ENCODE measurements at places on chromosomes 2 and 18.

DNA sequence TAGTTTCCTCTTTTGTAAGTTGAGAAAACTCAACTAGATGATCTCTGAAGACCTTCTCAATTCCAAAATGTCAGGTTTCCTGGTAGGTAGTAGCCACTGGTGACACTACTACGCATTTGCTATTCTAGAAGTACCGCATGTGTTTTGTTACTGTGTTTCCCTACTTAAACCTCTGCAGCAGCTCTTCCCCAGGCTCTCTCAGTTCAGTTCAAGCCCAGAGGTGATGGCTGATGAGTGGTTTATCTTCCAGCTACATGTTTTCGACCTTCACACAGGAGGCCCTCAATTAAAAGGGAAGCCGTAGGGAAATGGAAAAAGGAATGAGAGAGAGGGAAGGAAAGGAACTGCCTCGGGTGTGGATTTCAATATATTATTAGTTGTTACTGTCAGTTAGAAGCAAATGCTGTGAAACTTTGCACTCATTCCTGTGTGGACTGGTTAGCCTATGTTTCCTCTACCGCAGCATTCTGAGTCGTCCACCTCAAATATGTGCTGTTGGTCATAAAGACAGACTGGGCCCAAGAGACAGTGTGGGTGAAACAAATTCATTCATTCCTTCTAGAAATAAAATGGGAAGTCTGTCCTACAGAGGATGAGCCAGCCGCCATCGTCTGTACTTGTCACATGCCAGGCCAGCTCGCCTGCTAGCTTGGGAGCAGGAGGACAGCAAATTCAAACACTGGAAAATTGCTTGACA, 455.2 kb upstream of the RAB12 start:
- DNase-seq, result no peak

- no peak for DNase-seq
These were observed 103.5 kb downstream of the SMIM21 start for GRCh38 chr18:75323821-75324585.

DNA sequence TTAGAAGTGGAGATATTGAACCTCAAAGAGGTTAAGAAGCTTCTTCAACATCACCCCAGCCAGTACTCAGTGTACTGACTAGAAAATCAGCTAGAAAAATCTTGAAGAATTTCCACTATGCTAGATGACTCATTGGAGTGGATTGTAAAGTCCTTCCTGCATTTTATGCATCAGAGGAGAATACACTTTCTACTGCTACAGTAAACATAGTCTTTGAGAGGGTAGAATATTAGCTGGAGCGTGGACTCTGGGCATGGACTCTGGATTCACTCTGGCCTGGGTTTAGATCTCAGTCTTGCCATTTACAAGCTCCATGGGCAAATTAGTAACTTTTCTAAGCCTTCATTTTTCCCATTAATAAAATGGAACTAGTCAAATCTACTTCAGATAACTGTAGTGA, 215.9 kb downstream of the IRS1 start:
- no peak for DNase-seq

DNA sequence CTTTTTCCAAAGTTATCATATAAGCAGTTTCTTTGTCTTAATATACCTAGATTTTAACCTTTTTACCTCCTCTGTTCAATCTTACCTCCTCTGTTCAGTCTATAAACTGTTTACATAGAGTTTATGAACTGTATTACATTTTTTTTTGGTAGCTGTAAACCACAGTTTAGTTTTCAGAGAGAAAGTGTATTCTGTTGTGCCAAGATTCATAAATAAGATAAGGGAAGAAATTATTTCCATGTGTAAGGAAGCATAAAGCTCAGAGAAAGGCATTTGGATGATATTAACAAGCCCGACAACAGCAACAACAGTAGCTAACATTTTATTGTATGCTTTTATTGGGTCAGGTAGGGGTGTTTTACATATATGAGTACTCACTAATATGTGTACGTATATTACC, 71.2 kb downstream of the ACVR2A start:
- no peak for DNase-seq

- DNase-seq, result no peak
These were observed 11.0 kb upstream of the ALPK2 start for GRCh38 chr18:58639751-58640427.

GRCh38 chr2:239233576-239233975, 167.2 kb downstream of the HDAC4 start:
- DNase-seq, result no peak

GRCh38 chr18:51658436-51658835, 461.0 kb upstream of the MEX3C start:
- DNase-seq, result no peak

GRCh38 chr2:38156436-38156835, 80.5 kb upstream of the CYP1B1 start:
- no peak for DNase-seq

DNA sequence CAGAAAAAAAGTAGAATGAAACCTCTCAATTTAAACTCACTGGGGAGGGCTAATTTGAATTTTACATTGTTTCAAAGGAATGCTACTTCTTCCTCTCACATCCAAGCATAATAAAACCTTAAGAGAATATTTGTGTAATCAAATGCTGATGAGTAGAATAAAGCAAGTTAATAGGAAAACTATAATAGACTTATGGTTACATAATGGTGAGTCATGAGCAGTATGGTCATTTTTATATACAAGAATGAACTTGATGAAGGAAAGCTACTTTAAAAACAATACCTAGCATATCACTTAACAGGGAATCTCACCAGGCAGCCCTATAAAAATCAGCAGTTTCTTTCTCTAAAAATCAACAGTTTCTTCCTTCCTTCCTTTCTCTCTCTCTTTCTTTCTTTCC, 80.3 kb downstream of the VSNL1 start:
- DNase-seq, result no peak

DNA sequence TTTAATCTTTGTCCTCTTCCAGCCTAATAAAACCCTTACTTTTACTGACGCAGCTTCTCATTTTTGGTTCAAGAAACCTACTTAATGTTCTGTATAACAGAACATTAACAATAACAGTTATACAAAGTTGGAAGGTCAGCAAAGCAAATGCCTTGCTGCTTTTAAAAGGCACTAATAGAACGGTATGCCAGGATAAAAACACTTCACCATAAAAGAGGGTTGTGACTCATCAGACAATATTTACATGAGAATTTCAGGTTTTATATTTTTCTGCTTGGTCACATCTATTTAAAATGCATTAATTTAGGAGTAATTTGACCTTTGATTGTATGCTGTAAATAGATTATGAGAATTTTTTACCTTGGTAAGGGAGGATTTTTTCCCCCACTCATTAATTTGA, 3.0 kb downstream of the KLHL41 start:
- no peak for DNase-seq

DNA sequence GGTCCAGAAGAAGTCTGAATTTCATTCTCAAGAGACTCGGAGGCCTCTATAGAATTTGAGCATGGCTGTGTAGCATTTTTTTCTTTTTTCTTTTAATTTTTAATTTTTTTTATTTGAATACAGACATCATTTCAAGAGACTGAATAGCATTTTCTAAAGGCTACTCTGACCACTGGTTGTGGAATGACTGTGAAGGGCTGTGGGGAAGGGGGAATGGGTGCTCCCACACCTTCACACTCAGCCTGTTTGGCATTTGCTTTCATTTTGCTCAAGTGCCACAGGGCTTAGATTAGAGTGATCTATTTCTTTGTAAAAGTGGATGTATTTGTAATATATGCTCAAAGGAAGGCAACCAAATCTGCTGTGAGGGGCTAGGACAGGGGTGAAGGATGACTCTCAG, 142.0 kb upstream of the SPOPL start:
- no peak for DNase-seq

DNA sequence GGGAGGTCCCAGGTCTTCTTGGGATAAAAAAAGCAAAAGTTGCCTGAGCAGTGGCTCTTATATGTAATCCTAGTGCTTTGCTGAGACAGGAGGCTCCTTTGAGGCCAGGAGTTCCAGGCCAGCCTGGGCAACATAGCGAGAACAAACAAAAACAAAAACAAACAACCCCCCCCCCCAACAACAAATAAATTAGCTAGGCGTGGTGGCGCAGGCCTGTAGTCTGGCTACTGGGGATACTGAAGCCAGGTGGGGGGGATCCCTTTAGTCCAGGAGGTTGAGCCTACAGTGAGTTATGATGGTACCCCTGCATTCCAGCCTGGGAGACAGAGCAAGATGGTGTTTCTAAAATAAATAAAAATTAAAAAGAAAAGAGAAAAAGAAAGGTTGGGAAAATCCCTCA, 5.4 kb downstream of the GAREM2 start:
- DNase-seq, result no peak

DNA sequence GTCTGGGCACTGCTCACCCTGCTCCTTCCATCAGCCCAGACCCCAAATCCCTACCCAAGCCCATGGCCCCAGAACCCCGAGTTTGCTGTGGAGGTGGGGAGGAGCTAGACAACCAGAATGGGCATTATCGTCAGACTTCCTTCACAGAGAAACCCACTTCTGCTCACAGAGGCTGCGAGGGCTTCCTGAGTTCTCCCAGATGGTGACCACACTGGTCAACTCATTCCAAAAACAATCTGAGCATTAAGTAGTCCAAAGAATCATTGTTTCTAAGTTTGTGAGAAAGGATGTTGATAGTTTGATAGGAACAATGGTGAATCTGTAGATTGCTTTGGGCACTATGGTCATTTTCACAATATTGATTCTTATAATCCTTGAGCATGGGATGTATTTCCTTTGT, 60.2 kb downstream of the LRRC30 start:
- DNase-seq, result no peak

DNA sequence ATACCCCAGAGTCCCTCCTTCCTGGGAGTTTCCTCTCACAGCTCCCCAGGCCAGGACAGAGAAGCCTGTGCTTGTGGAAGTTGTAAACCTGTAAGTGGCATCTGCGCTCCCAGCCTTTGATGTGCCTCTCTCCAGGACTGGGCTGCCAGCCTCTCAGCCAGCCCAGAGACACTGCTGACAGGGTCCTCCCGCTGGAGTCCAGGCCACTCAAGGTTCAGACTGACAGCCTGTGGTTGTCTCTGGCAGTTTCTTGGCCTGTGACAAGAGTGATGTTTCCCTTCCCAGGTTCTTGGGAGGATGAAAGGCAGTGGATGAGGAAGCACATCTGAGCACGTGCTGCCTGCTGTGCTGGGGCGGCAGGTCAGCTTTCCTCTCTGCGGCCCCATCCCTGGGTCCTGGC, 3.0 kb downstream of the SLC35F6 start:
- DNase-seq, result no peak

- DNase-seq, result no peak
These were observed 110.4 kb downstream of the MAP2 start for GRCh38 chr2:209534228-209534627.

GRCh38 chr18:48544661-48545415, 6.0 kb downstream of the CTIF start:
- DNase-seq, result no peak

DNA sequence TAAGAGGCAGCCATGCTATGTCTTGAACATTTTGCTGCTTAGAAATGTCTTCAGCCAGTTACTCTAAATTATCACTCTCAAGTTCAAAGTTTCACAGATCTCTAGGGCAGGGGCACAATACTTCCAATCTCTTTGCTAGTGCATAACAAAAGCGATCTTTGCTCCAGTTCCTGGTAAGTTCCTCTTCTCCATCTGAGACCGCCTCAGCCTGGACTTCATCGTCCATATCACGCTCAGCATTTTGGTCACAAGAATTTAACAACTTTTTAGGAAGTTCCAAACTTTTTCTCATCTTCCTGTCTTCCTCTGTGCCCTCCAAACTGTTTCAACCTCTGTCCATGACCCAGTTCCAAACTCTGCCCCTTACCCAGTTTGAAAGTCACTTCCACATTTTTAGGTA, 8.8 kb upstream of the SLC35F5 start:
- no peak for DNase-seq

DNA sequence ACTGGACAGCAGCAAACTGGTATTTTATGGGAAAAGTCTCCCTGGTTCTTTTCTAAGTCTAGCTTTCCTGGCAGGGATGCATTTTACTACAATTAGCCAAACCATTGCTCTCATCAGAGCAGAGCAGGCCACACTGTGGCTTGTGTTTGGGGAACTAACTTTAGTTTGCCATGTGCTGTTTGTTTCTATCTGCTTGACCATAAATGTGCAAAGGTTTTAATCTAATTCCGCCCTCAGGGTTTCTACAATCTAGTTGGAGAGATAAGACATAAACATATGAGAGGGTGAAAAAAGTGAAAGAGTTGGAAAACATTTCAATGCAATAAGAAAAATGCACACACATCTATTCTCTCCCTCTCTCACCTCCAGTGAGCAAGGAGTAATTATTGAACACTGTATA, 86.9 kb upstream of the MAPK4 start:
- no peak for DNase-seq

DNA sequence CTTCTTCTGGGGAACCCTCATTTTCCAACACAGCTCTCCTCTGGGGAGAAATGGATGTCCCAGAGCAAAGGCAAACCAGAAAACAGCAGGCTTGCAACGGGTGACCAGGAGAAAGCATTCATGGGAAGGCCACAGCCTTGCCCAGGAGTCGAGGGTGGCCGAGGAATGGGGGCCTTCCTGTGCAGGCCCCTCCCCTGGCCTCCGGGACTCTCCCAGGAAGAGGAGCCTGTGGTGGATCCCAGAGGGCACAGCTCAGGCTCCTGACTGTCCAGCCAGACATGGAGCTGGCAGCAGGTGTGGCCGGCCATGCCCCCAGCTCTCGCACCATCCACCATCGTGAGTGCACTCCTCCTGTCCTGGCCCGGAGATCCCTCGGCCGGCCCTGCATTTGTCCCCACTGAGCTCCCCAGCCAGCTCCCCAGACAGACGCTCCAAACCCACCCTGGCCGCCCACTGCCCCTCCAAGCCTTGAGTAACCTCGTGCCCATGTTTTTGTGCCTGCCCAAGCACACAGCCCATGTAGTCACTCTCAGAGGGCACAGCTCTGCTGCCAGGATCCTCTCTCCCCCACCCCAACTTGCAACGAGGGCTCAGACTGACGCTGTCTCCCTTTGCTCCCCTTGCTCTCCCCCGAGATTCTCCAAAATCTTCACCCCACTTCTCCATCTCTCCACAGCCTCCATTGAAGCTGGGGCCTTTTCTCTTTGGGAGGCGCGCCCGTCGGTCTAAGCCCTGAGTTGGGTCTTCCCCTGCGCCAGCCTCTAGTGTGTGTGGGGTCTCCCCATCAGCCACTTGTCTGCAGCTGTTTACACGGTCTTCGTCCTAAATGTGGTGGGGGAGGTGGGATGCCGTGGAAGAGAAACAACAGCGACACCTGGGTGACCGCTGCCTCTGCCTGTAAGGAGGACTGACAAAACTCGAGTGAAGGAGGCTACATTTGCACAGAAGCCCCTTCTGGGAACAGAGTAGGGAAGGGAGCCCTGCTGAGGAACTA, 9.8 kb downstream of the PRLH start:
- no peak for DNase-seq

DNA sequence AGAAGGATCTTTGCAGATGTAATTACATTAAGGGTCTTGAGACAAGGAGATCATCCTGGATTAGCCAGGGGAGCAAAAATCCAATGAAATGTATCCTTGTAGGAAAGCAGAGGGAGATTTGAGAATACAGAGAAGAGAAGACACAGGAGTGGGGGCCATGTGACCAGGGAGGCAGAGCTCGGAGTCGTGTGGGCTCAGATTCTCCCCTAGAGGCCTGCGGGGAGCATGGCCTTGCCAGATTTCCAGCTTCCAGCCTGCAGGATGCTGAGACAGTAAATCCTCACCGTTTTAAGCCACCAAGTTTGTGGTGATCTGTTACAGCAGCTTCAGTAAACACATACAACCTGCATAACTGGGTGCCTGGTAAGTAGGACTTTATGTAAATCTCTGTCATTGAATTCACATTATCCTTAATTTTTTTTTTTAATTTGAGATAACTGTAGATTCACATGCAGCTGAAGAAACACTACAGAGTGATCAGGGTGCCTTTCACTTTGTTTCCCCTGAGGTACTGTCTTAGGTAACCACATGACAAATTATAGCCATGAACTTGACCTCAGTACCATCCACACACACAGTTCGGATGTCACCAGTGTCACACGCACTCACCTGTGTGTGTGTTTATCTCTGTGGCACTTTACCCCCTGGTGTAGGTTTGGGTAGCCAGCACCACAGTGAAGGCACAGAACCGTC, 138.4 kb upstream of the HDAC4 start:
- DNase-seq, result no peak

Data from NCI-H1105 treated with DMSO at 0.1 percent for 48 hours (cell line).